ENCODE measurements at places on chromosomes 4 and X. TPM values are rescaled to one million over a fixed set of nuclear protein-coding genes. Genes with fewer than 3 reads are reported as not detected.

GRCh38 chr4:67927251-67927650 lies 36.0 kb downstream of the TMPRSS11A start:
- no peak for DNase-seq

DNA sequence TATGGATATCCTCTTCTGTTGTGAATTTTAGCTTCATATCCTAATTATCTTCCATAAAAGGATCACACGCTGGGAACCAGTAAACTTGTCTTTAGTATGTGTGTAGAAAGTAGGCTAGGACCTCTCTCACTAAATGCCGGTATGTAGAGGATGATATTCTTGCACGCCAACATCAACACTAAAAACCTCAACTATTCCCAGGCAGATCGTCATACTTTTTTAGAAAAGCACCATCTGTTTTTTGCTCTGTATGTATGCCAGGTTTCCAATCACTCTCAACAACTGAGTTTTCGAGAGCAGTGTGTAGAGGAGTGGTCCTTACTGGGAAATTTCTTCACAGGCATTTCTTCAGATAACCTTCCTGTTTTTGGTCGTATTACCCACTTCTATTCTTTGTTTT lies 283.6 kb downstream of the GALNTL6 start:
- DNase-seq = no peak

DNA sequence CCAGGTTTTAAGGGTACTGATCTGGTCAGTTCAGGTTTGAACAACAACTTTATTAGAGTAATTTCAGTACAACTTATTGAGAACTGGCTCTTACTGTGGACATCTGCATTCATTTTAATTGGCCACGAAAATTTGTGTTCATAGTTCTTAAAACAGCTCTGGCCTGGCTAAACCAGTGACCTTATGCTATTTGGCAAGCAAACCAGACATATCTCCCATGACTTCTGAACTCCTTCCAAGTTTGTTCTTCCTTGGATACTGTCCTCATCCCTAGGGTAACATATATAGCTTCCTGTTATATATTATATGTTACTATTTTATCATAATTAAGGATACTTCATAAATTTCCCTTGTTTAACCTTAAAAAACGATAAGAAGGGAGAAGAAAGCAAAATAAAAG lies 841.9 kb downstream of the TRAM1L1 start:
- no peak for DNase-seq

The ETDB gene
- not detected for total RNA-seq

The SAP30 gene
- total RNA-seq = 26.1 TPM

The NPY5R gene
- not detected for total RNA-seq

Measured in activated CD4-positive, alpha-beta memory T cell treated with anti-CD3 and anti-CD28 coated beads for 36 hours (primary cell).